Frontal cortex (tissue), 4 donors: ENCODE measurements at places on chromosomes 16 and 17. TPM values are rescaled to one million over a fixed set of nuclear protein-coding genes. Genes with fewer than 3 reads are reported as not detected.

The ZNF469 gene
- total RNA-seq, result 0.41 TPM

The RHBDF1 gene
- total RNA-seq, result 1.6 TPM

The RUNDC3A gene
- total RNA-seq, result 123 TPM

The KRTAP2-2 gene
- total RNA-seq, result not detected

The APPBP2 gene
- 72.2 TPM for total RNA-seq

The RMI2 gene
- total RNA-seq, result 4.5 TPM
